ENCODE measurements at places on chromosomes 12 and 14.

GRCh38 chr12:102618197-102618877 is 138.0 kb upstream of the IGF1 start:
- no peak for DNase-seq

- no peak for DNase-seq
These were observed 173.0 kb upstream of the G2E3 start for GRCh38 chr14:30385925-30386324.

DNA sequence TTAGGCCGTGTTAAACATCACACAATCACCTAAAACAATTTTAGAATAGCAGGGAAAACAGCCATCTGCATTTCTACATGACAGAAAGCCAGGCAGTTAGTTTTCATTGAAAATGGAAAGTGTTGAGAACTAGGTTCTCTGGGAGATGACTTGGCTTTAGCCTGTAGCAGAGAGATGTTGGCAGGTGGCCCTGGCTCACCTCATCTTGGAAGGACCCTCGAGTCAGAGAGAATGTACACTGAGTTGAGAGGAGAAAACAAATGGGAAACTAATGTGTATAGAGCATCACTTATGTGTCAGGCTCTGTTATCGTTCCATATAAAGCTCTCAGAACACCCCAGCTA is 51.9 kb downstream of the SUSD6 start:
- no peak for DNase-seq

DNA sequence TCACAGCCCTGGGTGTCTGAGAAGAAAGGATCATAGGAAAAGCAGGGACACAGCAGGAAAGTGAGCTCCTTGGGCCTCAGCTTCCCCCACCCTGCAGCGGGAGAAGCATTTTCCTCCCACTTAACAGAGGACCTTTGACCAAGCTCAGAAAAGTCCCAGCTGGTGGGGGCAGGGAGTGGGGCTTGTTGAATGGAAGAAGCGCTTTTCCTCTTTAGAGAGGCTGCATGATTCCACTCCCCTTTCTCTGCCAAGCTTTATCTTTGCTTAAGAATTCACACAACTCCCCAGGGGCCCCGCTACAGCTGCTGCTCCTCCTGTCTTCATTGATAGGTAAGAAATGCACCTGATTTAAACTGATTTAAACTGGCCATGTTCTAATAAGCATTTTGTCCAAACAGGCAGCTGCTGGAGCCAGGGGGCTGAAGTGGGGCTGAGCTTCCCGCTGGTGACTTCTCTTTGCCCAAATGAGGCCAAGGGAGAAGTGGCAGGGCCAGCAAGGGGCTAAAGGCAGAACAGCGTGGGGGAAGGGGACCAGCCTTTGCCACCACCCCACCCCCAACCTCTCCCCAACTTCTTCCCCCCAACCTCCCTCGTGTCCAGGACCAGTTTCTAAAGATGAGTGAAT is 1.7 kb upstream of the PAPLN start:
- DNase-seq: no peak

DNA sequence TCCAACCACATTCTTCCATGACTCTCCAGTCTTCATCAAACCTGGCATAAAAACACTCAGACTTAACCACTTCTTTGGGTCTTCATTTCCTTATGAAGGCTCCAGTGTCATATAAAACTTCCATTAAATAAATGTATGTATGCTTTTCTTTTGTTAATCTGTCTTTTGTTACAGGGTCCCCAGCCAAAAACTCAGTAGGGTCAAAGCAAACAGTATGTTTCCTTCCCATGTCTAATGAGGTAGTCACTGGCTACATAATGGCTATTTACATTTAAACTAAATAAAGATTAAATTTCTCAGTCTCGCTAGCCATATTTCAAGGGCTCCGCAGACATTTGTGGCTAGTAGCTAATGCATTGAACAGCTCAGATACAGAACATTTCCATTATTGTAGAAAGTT is 40.1 kb upstream of the STAB2 start:
- no peak for DNase-seq

DNA sequence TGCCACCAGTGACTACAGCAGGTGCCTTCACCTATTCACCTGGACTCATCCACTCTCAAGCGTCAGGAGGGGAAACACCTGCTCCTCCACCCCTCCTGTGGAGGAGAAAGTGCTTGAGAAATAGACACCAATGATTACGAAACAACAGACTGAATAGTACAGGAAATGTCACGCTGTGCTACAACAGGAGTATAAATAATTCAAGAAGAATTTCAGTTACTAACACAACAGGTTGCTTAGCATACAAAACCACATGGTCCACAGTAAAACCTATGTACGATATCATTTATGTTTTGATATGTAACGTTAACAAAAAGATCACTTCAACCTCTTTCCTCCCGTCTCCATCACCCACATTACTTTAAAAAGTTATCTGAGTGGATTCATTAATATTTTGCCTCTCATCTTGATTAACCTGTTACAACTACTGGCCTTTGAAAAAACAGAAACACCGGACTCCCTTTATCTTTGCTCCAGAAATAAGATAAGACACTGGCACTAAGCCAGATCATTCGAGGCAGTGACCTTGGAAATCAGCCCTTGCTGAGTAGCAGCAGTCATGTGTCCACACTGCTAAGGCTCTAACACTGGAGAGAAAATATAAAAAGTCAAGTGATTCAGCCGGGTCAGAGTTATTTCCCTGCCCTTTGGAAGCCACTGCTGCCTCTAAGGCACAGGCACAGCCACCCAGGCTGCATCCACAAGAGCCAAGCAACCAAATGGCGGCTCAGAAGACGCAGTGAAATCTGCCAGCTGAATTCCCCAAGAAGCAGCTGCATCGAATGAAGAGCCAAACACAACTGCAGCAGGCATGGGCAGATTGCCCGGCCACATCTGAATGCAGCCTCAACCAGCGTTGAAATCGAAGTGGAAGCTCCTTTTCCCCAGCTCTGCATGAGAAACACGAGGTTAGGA is 40.9 kb downstream of the NT5DC3 start:
- DNase-seq: no peak

GRCh38 chr12:17076028-17076744 is 470.2 kb upstream of the LMO3 start:
- no peak for DNase-seq

- no peak for DNase-seq
These were observed 341.1 kb downstream of the BTG1 start for GRCh38 chr12:91804533-91804932.

- no peak for DNase-seq
These were observed 67.6 kb downstream of the TECPR2 start for GRCh38 chr14:102430212-102430908.

DNA sequence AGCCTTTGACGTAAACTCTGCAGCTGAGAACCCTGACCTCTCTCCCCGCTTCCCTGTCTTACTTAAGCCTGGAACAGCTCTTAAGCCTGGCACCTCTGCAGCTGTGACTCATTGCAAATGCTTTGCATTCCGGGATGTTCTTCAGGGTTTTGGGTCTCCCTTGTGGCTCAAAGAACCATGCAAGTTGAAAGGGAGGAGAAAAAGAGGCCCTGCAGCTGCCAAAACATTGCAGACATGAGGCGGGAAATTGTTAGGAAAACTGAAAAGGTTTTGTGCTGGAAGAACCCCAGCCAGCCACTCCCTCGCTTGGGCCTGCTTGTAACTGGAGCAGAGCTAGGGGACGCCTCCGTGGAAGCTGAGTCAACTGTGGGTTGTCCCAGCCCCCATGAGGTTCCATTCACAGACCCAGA is 60.2 kb upstream of the FERMT2 start:
- DNase-seq: no peak

DNA sequence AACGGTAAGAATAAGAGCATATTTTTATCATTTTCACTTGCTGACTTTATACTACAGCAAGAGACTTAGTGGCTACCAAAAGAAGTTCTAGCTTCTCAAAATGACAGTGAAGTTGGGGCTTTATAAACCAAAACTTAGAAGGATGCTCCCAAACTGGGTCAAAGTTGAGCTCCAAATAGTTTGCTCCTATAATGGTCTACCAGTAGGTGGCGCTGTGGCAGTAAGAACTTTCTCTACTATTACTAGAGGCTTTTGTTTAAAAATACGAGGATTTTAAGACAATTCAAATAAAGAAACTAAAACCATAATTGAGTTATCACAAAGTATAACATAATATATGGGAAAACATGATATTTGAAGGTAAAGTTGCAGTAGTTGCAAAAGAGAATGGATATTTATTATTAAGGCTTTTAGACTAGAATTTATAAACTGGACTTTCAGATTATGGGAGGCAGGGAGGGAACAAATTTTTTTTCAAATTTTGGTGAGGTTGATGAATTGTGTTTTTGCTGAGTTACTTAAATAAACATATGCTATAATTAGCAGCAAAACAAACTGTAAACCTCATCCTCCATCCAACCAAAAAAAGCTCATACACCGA is 75.0 kb downstream of the TGFB3 start:
- peak; percentile 52 for DNase-seq

- DNase-seq: no peak
These were observed 6.4 kb downstream of the SLC15A5 start for GRCh38 chr12:16271062-16271461.

DNA sequence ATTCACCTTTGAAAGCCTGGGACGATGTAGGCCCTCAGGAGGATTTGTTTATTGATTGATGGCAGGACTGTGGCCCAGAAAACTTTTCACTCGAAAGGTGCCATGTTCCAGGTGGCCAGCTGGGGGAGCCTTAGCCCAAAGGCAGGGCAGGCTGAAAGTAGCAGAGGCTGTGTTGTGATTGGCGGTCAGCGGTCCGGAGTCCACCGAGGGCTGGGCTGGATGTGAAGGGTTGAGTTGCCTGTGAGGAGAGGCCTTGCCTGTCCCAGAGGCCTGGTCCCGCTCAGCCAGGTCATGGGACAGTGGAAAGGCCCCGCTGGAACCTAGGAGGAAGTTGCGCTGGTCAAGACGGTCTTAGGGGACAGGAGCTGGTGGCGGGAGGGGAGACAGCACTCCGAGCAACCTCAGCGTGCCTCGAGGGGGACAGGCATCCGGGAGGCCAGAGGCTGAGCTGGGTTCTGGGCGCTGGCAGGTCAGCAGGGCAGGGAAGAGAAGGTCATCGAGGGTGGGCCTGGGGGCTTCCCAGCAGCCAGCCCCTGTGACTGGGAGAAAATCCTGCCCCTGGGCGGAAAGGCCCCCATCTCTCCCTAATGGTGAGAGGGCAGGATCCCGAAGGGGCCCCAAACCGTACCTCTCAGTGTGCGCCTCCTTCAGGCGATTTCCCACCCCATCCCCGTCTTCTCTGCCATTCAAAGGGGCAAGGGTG is 26.3 kb downstream of the CMA1 start:
- DNase-seq: peak; percentile 58
